ENCODE measurements at places on chromosomes 6 and 20.

- no peak for DNase-seq
These were observed 127.9 kb downstream of the NRN1 start for GRCh38 chr6:5878792-5879191.

DNA sequence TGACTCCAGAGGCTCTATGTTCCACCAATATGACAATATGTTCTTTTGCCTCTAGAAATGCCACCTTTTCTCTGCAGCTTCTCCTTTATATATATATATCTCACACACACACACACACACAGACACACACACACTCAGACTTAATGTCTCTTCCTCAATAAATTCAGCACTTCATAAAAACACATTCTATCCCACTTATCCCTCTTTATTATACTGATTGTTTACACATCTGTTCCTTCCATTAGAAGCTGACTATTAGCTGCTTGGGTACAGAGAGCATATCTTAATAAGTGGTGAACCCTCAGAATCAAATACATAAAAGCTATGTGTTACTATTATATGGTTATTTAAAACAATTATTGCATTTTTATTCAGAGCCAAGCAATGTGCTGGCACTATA lies 23.3 kb downstream of the NRSN1 start:
- DNase-seq, result peak; percentile 33

DNA sequence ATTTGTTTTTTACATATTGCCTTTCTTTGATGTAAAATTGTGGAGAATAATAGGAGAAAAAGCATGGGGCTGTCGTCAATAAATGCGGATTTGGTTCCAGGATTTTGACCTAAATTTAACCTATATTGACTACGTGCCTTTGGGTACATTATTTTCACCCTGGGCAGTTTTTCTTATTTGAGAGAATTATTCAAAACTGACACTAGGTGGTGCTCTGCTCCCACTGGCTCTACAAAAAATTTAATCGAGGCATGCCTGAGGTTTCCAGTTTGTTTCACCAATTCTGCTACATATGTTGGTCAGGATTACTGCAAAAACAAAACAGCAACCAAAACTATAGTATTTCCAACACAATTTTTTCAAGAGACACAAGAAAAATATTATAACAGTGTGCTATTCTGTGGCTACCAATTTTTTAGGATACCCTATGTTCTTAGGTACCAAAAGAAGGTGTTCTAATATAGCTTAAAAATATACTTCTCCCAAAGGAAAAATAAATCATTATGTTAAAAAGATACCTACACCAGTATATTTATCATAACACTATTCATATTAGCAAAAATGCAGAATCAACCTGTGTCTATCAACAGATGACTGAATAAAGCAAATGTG lies 48.6 kb upstream of the FABP7 start:
- DNase-seq, result peak; percentile 29

- DNase-seq, result no peak
These were observed 427.3 kb downstream of the KIF16B start for GRCh38 chr20:16145919-16146318.

- DNase-seq, result no peak
These were observed 14.0 kb downstream of the MRPS18A start for GRCh38 chr6:43673444-43674084.

All from NCI-H1092 treated with DMSO at 0.1 percent for 48 hours (cell line).